ENCODE measurements at places on chromosomes 11 and 22.

DNA sequence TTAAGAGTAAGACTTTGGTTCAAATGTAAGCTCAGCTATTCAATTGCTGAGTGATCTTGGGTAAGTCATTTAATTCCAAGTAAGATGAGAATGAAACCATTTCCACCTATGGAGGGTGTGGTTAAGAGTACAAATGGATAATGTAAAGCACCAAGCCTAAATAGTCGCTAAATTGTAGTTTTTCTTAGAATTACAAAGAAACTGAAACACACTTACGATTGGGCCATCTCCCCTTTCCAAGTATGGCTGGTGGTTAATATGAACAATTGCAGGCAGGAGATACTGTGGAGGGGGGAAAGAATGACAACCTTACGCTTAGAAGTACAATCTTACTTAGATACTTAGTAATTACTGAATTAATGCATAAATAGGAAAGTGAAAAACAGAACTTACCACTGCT, 8.2 kb downstream of the DDX17 start:
- no peak for DNase-seq

GRCh38 chr11:65903068-65903481, 2.9 kb upstream of the FOSL1 start:
- DNase-seq: no peak

DNA sequence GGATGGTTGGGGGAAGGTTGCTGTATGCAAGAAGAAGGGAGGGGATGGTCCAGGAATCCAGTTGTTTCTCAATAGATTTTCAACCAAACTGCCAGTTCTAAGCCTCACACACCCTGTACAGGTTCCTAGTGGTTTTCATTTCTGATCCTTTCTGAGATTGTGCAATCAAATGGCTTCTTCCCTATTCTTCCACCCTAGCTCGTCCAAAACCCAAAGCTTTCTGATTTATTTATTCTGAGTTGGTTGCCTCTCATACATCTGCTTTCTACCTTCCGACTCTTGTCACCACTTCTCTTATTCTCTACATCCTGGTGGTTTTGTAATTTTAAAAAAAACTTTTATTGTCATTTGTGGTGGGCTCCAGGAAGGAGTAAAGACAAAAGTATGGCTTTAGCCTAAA, 12.6 kb downstream of the OR5A2 start:
- no peak for DNase-seq

- DNase-seq: no peak
Observed at GRCh38 chr11:57867966-57868365, 106.4 kb downstream of the CTNND1 start.

DNA sequence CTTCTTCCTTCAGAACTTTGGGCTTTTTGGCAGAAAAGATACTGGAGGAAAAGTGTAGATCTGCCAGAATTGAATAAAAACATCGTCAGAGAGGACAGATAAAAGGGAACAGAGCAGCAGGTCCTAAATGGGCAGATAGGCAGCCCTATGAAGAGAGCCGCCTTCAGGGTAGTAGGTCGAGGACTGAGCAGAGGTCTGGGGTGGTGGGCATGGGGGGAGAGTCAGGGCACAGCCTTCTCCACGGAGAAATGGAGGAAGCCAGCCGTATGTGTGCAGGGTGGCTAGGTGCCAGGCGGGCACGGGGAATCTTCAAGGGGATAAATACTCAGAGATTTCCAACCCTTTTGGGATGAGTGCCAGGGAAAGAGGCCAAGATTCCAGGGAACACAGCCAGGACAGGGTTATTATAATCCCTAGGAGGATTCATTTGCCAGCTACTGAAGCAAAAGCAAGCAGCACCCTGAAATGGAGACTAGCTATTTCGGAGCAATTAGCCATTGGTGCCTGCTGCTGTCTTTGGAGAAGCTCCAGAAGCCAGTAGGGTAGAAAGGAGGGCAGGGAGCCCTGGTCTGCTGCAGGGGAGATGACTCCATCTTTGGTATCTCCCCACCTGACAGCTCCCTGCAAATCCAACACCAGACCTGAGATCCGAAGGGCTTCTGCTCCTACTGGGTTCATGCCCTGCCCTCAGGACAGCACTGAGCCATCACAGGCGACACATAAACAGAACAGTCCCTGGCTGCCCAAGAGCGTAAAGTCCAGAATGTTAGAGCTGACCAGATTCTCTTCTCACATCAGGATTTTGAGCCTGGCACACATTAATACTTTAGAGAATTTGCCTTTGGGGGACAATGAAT, 174.5 kb upstream of the NTM start:
- DNase-seq: no peak

DNA sequence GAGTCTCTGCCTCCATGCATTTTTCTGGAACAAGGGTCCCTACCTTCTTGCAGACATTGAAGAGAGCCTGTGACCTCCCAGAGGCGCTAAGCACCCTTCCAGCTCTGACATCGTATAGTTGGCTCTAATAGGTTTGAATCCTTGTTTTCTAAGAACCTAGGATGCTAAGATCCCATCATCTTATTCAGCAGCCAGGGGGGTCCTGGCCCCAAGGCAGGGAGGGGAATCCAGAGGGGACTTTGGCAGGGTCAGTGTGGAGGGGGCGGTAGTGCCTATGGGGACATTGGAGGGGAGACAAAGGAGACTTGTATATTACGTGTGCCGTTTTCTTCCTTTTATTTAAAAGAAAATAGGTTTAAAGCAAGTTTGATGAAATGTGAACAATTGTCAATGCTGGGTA, 3.4 kb upstream of the LRRC10B start:
- DNase-seq: no peak

GRCh38 chr11:121540627-121541026, 87.9 kb upstream of the SORL1-AS1 start:
- no peak for DNase-seq

DNA sequence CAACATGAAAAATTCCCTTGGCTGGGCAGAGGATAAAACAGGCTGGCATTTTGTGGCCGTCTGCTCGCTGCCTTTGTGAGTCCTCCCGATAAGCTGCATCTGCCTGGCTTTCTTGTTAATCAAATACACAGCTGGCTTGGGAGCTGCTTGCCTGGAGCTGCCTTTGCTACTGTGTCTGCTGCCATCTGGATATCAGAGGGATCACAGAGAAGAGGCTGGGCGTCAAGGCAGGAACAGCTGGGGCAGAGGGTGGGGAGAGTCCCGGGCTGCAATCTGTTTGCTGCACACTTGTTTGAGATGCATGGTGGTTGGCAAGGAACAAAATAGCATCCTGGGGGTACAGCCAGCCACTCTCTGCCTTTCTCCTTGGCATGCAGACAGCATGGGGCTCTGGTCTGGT, 36.0 kb downstream of the COMMD9 start:
- DNase-seq: no peak

GRCh38 chr11:109196016-109196415, 226.0 kb upstream of the C11orf87 start:
- no peak for DNase-seq

- no peak for DNase-seq
Observed at GRCh38 chr11:76788661-76789442, 5.7 kb downstream of the TSKU start.

DNA sequence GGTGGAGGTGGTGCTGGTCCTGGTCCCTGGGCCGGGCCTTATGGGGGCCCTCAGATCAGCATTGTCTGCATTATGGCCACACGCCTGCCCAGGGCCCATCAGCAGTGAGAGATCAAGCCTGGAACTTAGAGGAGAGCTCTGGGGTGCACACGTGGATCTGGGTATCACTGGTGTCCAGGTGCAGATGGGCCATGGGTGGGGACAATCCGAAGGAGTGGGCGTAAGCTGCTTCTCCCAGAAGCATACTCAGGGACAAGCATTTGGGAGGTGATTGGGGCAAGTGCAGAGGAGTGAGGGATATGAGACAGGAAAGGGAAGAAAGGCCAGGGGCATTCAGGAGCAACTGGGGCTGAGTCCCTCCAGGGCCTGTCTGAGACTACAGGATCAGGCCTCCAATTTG, 84.3 kb downstream of the CSNK2A3 start:
- no peak for DNase-seq

DNA sequence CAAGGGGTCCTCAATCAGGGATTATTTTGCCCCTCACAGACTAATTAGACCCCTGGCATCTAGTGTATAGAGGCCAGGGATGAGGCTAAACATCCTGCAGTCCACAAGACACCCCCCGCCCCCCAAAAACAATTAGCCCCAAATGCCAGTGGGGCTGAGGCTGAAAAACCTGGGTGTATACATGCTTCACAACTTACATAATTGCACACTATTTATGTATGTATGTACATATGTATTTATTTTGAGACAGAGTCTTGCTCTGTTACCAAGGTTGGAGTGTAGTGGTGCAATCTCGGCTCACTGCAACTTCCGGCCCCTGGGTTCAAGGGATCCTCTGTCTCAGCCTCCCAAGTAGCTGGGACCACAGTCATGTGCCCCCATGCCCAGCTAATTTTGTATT, 28.8 kb upstream of the SHANK2 start:
- no peak for DNase-seq

GRCh38 chr22:46740910-46741780, 3.1 kb upstream of the CERK start:
- DNase-seq: no peak

GRCh38 chr22:32465661-32466060, 1.4 kb upstream of the BPIFC start:
- DNase-seq: no peak

DNA sequence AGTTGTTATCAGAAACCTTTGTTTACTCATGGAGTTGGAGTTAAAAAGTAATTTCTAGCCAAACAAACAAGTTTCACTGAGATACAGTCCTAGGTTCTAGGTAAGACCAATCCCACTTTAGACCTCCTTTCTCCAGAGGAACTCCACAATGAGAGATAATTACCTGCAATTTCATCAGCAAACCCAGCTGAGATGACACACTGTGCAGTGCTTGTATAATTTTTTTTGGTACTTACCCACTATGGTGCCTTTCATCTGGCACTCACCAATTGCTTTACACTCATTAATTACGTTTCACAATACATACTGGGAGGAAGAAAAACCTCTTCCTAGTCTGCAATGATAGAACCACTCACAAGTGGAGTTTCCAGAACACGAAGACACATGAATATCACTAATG, 1.8 kb upstream of the MUC15 start:
- no peak for DNase-seq

DNA sequence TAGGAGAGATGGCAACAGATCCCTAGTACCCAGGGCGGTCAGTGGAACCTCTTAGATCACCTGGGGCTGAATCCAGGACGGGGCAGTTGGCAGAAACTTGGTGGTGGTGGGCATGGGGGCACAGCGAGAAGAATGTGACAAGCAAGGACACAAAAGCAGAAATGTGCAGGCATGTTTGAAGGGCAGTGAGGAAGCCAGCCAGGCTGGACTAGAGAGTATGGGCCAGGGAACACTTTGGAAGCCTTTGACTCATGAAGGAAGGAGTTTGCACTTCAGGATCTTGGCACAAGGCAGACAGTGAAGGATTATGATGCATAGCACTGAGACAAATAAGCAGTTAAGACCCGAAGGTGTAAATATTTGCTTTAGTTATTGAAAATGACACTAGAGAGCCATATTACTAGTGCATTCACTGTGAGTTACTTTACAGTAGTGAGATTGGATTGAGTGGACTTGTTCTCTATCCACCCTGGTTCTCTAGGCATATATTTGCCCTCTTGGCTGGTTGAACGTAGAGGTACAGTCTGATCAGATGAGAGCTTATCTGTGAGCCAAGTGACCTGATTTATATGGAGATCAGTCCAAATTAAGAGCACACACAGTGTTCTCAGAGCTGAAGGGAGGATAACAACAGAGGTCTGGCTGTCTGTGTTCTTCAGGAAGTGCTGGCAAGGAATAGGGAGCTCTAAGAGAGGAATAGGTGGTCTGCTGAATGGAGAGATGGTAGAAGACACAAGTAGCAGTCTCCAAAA, 210.4 kb downstream of the SNX19 start:
- DNase-seq: no peak

- DNase-seq: no peak
Observed at GRCh38 chr11:27910186-27910931, 197.6 kb downstream of the KIF18A start.

GRCh38 chr11:134846328-134847082, 434.5 kb upstream of the B3GAT1 start:
- DNase-seq: no peak

DNA sequence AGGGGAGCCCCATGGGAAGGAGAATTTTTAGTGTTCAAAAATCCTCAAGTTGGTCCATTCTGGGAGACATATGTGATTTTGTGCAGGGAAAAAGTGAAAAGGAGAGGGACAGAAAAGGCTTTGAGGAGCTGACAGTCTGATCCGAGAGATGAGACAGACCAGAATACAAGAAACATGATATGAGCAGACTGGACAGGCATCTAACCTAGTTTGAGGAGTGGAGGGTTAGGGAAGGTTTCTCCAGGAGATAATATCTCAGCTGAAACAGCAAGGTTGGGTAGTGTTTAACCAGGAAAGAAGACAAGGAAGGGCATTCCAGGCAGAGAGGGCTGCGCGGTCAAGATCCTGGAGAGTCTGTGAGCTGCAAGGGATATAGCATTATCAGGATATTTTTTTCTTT, 101.4 kb upstream of the NCAM1 start:
- DNase-seq: no peak

DNA sequence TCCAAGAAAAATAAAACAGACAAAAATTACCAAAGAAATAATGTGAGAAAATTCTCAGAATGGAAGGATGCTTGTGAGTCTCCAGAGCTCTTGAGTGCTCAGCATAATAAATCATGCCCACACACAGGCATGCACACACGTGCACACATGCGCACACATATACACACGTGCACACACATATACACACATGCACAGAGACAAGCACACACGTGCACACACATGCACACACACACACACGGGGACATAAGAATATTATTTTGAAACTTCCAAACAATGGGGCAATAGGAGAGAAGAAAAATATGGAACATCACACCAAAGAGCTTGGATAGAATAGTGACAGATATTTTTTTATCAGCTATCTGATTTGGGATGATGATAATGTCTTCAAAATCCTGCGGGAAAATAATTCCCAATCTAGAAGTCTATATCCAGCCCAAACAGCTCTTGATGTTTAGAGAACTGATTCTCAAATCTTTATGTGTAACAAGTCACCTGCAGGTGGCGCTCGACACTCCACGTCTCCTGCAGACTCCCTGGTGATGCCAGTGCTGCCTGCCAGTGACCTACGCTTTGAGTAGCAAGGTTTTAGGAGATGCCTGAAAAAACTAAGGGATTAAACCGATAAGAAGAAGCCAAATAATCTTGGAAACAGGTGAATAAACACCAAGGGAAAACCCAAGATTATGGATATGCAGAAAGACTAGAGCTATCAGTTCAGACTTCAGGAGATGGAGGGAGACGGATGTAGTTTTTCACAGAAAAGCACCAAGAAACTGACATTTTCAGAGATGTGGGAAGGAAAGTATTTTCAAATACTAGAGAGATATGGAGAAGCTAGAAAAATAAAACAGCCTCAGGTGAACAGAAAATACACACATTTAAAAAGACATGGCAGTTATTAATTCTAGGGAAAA, 743.6 kb downstream of the ETS1 start:
- peak; percentile 77 for DNase-seq

DNA sequence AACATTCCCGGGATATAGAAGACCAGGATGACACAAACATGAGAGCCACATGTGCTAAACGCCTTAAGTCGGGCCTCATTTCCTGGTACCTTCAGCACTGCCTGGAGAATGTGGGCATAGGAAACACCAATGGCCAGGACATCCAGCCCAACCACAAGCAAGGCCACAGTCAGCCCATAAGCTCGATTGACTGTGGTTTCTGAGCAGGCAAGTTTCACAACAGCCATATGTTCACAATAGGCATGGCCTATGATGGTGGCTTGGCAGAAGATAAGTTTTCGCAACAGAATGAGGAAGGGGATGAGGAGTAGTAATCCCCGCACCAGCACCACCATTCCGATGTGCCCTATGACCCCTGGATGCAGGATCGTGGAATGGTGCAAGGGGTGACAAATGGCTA, 26.9 kb upstream of the OR56A1 start:
- DNase-seq: no peak
